ENCODE measurements at places on chromosomes 5 and 9. TPM values are rescaled to one million over a fixed set of nuclear protein-coding genes. Genes with fewer than 3 reads are reported as not detected.

DNA sequence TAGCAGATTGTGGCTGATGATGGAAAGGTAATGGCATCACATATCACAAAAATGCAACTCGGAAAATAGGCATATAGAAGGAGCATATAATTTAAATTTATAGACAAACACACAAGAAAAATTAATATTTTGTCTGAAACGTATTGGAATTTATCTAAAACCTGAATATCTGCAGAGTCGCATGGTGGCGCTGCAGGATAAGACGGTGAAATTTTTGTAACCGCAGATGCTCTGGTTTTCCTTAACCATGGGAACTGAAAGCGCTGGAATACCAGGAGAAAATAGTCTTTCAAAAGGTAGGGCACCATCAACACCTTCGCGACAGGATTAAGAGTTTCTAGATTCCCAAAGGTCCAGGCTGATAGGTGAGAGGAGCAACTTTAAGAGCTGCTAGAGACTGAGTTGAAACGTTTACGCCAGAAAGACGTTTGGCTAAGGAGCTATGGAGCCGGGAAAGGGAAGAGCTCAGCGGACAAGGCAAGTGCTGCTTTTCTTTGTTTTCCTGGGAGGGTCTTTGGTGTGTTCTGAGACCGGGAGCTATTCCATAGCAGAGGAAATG is 11.0 kb upstream of the PCDHB15 start:
- H3K36me3 ChIP-seq = no peaks in the 10 kb centered on the region
- no peaks in the 10 kb centered on the region for H3K27me3 ChIP-seq
- no peak for DNase-seq
- no peak overlapping the region for H3K27ac ChIP-seq

DNA sequence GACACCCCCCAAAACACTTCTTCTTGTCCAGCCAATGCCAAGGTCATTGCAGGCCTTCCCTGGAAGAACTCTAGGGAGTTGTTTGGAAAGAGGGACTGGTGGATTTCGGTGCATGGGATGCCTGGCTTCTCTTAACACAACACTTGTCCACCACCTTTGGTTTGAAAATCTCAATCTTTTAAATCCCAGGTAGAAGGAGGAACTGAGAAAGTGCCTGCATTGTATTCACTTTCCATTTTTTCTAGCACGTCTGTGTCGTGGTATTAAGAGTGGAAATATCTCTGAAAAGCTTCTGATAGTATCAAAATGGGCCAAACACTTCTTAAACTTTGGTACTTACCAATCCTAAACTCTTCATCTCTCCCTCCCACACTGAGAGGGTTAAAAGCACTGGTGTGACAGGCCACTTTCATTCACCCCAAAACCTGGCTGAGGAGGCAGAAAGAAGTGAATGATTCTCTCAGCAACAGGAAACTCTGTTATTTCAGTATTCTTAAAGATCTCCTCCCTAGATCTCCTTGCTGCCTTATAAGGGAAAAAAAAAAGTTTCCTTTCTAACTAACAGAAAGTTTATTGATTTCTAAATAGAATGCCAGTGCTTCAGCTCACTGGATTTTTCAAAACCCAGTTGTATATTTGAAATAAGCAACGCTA is 3.9 kb upstream of the NFIB start:
- no peaks in the 10 kb centered on the region for H3K4me1 ChIP-seq
- H3K36me3 ChIP-seq = no peaks in the 10 kb centered on the region
- no peak for DNase-seq
- no peak overlapping the region for H3K4me3 ChIP-seq
- H3K27me3 ChIP-seq = no peaks in the 10 kb centered on the region
- peak overlapping the region; percentile 1 for H3K27ac ChIP-seq

The SPATA31E1 gene
- not detected for total RNA-seq

The NEUROG1 gene
- total RNA-seq = not detected
